Sigmoid colon (tissue), 7 donors: ENCODE measurements at places on chromosomes 7 and 10.

- H3K36me3 ChIP-seq = no peaks in the 10 kb centered on the region
- H3K4me1 ChIP-seq = no peaks in the 10 kb centered on the region
- no peak for DNase-seq
- no peak overlapping the region for H3K4me3 ChIP-seq
- H3K27me3 ChIP-seq = no peaks in the 10 kb centered on the region
- H3K27ac ChIP-seq = no peak overlapping the region
These were observed 283.4 kb upstream of the FZD8 start for GRCh38 chr10:35925493-35925892.

GRCh38 chr7:136698231-136698630, 170.2 kb upstream of the CHRM2 start:
- peak overlapping the region; percentile 14 for H3K27ac ChIP-seq
- H3K27me3 ChIP-seq = no peaks in the 10 kb centered on the region
- DNase-seq = no peak
- H3K36me3 ChIP-seq = no peaks in the 10 kb centered on the region

GRCh38 chr10:85532773-85533172, 833.8 kb downstream of the GRID1 start:
- no peak overlapping the region for H3K4me3 ChIP-seq
- DNase-seq = no peak
- no peaks in the 10 kb centered on the region for H3K36me3 ChIP-seq
- H3K27me3 ChIP-seq = no peaks in the 10 kb centered on the region

GRCh38 chr7:16078076-16078952, 343.0 kb downstream of the CRPPA start:
- no peak overlapping the region for H3K4me3 ChIP-seq
- no peaks in the 10 kb centered on the region for H3K4me1 ChIP-seq
- no peak for DNase-seq
- H3K36me3 ChIP-seq = no peaks in the 10 kb centered on the region
- H3K27me3 ChIP-seq = no peaks in the 10 kb centered on the region

GRCh38 chr7:1104516-1105179, 16.7 kb downstream of the GPER1 start:
- no peak overlapping the region for H3K4me3 ChIP-seq
- no peak overlapping the region for H3K27ac ChIP-seq
- H3K4me1 ChIP-seq = no peaks in the 10 kb centered on the region
- no peak for DNase-seq

DNA sequence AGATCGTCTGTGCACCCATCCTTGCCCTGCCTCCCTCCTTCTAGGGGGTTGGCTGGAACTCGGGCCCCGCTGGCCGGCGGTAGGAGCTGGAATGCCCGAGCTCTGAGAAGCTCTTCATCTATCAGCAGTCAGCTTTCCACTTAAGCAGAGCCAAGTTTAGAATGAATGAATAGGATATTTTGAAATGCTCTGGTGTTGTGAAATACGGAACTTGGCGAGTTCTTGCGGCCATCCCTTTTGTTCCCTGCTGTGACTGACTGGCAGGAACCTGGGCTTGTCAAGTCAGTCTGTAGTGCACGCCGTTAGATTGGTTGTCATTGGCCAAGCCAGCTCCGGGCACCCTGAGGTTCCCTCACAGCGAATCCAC, 33.3 kb downstream of the FOXK1 start:
- DNase-seq = peak; percentile 84
- peak overlapping the region; percentile 16 for H3K4me3 ChIP-seq
- peak overlapping the region; percentile 69 for H3K27ac ChIP-seq
- H3K27me3 ChIP-seq = no peaks in the 10 kb centered on the region
- peaks cover 4% of the 10 kb centered on the region for H3K36me3 ChIP-seq

- no peaks in the 10 kb centered on the region for H3K36me3 ChIP-seq
- DNase-seq = no peak
- H3K27ac ChIP-seq = no peak overlapping the region
- H3K4me1 ChIP-seq = peaks cover 7% of the 10 kb centered on the region
- no peak overlapping the region for H3K4me3 ChIP-seq
- no peaks in the 10 kb centered on the region for H3K27me3 ChIP-seq
These were observed 138.7 kb upstream of the DGKB start for GRCh38 chr7:15041226-15041625.

GRCh38 chr10:98254234-98254974, 13.6 kb downstream of the LOXL4 start:
- DNase-seq = no peak
- H3K27ac ChIP-seq = no peak overlapping the region
- no peaks in the 10 kb centered on the region for H3K4me1 ChIP-seq
- no peak overlapping the region for H3K4me3 ChIP-seq
- no peaks in the 10 kb centered on the region for H3K27me3 ChIP-seq

DNA sequence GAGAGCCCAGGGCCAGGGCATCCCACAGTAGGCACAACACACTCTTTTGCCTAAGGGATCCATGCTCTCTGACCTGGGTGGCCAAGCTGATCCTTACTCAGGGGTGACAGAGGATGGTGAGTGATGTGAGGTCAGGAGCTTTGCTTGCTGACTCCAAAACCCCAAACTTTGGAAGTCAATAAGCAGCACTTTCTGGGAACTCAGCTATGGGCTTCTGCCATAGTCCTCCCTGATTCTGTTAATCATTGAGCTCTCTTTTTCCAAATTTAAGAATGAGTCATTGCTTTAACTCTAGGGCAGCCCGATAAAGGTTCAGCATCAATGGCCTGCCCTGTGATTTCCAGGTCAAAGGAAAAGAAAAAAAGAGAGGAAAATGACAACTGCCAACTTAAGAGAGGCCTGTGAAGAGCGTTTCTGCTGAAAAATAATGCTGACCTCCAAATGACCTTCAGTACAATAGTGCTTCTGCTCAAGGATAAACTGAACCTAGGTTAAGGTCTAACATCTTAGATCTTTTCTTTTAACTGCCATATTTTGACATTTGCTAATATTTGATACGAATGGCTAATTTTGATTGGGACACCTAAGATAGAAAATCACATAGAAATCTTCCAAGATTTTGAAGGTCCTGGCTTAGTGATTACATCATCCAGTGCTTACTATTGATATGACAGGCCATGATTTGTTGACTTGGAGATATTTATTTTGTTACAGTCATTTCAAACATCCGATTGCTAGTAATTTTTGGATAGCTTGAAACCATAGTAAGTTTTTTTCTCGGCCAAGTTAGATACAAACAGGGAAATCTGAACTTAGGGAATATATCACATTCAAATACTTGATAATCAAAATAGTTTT, 20.8 kb upstream of the RELN start:
- no peaks in the 10 kb centered on the region for H3K36me3 ChIP-seq
- DNase-seq = no peak
- H3K27ac ChIP-seq = no peak overlapping the region
- H3K4me3 ChIP-seq = no peak overlapping the region
